BJ (cell line): ENCODE measurements at places on chromosomes 11 and 22. TPM values are rescaled to one million over a fixed set of nuclear protein-coding genes. Genes with fewer than 3 reads are reported as not detected.

- DNase-seq = peak; percentile 65
Measured at GRCh38 chr22:37501610-37502341, 15.6 kb upstream of the MFNG start.

- DNase-seq = no peak
Measured at GRCh38 chr11:95088946-95089619, 563 bp upstream of the ENDOD1 start.

DNA sequence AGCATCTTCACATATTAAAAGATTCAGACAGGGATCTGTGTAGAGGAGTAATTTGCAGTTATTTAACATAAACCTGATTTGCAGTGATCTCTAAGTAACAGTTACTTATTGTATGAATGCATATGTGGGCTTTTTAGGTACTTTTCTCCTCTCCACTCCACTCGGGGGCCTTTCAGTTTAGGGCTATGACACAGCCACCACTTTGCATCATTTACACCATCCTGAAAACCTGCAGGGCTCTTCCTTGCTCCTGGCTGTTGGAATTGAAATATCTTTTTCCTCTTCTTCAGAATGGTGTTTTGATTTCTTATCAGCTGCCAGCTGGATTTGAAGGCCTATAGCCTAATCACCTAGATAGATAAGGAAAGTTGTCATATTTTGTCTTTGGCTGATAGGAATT lies 580.8 kb downstream of the NELL1 start:
- DNase-seq = no peak

DNA sequence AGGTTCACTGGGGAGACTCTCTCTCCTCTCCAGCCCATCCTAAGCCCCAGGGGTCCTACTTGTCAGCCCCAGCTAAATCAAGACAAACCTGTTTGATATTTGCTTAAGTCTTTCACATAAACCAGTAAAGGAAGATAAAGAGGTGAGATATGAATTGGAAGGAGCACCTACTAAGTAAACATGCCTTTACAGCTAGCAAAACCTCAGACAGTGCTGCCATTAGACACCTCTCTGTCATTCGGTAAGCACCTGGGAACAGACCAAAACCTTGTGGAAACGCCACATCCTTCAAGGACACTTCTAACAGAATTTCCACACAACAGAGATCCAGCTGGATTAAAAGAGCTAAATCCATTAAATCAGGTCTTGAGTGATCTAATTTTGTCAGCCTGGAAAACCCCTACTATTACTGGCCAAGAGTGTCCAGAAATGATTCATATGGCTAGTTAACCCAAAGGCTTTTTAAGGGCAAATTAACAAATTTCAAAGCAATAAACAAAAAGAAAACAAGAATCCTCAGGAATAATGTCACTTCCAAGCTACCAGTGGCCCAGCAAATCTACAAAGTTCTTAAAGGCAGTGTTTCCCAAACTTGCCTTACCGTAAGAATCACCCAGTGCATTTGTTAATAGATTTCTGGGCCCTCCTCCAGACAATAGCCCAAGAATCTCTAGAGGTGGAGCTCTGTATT lies 2.4 kb downstream of the VPS37C start:
- DNase-seq = peak; percentile 67

DNA sequence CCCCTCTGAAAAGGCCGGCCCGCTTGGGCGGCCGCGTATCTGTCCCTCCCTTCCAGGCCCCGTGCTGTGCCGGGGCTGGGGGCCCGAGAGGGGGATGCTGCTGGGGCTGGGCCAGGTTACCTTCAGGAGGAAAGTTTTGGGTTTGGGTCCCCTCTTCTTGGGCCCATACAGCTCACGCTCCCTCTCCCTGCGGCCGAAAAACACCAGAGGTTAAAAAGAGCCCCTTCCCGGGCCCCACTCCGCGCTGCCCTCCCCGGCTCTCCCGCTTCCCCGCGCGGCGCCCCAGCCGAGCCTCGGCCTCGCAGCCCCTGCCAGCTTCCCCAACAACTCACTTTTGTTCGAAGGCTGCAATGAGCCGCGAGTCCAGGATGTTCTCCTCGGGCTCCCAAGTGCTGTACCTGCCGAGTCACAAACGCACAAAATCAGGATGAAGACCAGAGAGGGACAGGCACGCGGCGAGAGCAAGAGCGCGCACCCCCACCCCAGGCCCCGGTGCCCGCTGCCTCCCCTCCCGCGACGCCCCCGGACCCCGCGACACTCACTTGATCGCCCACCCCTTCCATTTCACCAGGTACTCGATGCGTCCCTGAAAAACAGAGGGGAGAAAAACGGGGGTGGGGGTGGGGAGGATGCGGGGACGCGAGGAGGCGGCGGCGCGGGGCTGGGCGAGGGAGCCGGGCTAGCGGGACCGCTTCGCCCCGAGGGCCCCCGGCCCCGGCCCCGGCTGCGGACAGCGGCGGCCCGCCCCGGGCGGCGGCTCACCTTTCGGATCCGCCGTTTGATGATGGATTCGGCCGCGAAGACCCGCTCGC lies 450 bp downstream of the CBX6 start:
- no peak for DNase-seq

DNA sequence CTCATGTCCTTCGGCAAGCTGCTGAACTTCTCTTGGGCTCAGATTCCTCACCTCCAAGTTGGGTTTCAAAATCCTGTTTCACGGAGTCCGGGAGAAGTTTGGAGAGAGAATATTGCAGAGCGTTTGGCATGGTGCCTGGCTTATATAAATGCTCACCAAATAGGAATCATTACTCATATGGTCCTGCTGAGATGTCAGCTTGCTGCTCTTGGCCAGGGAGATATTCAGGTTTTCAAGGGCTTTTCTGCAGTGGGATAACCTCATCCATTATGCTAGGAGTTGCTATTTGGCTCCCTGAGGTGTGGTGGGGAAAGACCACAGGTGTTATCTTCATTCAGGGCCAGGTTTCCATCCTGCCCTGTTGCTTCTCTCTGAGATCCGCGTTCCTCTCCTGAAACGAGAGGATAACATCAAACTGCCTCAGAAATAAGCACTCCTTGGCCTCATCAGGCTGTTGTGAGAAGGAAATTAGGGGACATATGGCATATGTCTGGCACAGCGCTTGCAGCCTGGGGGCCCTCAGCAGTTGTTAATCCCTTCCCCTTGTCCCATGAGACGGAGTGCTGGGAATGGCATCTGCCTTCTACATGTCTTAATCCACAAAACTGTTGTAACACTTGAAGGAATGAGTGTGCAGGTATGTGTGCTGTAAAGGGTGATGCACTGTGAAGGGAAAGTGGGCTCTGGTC lies 29.9 kb upstream of the ACER3 start:
- no peak for DNase-seq

DNA sequence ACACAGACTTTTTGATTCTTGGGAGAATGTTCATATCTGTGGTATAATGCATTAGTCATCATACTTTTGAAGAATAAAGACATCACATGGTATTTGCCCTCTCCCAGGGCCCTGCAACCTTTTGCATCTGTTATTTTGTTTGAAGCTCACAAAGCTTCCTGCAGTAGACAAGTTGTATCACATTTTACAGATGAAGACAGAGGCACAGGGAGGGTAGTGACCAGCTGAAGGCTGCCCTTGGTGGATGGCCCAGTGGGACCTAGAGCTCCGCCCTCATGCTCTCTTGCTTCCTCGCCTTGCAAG lies 66.4 kb downstream of the UBASH3B start:
- DNase-seq = peak; percentile 66

DNA sequence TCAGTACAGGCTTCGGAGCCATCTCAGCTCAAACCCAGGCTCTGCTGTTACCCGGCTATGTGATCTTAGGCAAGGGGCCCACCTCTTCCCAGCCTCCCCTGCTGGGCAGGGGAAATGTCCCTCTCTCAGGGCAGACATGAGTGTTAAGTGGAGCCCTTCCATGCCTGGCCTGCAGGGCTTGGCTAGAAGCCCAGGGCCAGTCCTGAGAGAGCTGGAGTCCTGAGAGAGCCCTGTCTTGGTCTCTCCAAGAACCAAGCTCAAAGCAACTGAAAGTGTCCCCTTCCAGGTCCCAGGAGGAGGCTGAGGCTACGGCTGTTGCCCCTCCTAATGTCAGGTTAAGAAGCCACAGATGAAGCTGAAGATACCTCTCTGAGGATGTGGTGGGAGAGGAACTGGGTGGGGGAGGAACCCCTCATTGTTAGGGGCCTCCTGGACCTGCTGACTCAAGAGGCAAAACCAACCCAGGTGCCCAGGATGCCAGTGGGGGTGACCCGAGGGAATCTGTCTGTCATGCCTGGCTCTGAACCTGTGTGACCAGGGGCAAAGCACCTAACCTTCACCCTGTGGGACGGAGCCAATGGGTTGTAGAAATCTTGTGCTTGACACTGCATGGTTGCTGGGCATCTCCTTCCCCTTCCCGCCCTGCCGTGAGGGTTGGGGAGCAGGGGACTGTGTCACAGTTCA lies 4.2 kb downstream of the ZP1 start:
- no peak for DNase-seq

GRCh38 chr11:46342239-46342638 lies 5.0 kb upstream of the DGKZ start:
- no peak for DNase-seq

DNA sequence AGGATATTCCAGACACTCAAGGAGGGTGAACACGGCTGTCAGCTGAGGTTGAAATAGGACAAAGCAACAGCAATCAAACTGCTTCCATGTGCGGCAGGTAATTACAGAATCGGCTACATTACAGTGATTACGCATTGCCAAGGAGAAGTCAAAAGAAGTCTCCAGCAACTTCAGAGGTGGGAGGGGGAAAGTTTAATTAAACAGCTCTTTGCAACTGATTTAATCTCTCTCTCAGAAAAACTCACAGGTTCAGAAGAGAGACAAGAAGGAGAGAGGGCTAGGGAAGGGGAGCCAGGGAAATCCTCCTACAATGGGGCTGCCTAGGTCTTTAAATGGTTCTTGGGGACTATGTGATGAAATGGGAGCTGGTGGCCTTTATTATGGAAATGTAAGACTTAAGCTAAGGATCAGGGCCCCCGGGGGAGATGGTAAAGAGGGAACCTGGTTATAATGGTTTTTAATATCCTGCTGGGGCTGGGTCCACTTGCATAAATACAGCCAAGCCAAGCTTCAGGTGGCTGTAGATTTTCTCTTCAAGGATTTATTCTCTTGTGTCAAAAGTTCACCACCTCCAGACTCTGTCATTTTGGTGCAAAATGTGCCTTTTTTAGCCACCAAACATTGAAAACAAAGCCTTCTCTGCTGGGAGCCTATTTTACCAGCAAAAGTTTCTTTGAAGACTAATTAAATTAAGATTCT lies 354.7 kb upstream of the NARS2 start:
- DNase-seq = no peak

GLYAT gene
- not detected in 2 replicates for polyA plus RNA-seq

SSTR3 gene
- polyA plus RNA-seq = not detected in 2 replicates

GRCh38 chr22:23581260-23581650 lies 1.2 kb upstream of the IGLL1 start:
- DNase-seq = no peak

DNA sequence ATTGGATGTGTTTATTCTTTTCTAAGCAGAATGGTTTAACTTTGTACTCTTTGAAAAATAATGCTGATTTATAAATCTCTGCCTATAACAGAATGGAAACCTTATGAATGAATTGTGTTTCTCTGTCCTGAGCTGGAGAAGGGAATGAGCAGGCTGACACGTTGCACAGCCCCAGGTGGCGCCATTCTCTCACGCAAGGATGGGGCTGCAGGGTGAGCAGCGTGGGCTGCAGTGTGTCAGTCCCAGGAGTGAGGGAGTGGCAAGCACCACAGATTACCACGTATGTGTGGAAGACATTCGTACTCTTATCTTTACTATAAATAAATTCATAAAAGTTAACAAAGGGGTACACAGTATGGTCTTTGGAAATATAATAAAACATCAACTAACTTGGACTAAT lies 33.4 kb downstream of the FDX1 start:
- no peak for DNase-seq

CABP4 gene
- not detected in 2 replicates for polyA plus RNA-seq

- no peak for DNase-seq
Measured at GRCh38 chr22:35615156-35615555, 2.0 kb downstream of the MB start.

DNA sequence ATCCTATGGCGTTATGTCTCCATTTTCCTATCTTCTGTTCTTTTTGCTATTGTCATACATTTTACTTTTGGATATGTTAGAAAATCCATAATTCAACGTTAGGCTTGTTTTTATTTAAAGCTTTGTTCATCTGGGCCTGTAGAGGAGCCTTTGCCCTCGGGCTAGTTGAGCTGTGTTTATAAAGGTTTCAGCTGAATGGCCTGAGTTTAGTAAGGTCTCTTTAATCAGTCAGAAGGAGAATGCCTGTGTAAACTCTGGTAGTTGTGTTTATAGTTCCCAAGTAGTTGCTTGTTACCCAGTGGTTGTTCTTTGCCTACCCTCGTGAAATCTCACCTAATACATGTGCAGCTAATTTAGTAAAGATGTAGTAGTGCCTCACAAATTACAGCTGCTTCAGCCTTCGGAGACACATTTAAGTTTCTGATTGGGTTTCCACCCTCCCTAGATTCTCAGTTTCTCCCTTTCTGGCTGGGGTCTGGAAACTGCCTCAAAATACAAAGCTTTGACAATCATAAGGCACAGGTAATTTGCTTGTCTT lies 33.1 kb downstream of the MTMR3 start:
- no peak for DNase-seq

DNA sequence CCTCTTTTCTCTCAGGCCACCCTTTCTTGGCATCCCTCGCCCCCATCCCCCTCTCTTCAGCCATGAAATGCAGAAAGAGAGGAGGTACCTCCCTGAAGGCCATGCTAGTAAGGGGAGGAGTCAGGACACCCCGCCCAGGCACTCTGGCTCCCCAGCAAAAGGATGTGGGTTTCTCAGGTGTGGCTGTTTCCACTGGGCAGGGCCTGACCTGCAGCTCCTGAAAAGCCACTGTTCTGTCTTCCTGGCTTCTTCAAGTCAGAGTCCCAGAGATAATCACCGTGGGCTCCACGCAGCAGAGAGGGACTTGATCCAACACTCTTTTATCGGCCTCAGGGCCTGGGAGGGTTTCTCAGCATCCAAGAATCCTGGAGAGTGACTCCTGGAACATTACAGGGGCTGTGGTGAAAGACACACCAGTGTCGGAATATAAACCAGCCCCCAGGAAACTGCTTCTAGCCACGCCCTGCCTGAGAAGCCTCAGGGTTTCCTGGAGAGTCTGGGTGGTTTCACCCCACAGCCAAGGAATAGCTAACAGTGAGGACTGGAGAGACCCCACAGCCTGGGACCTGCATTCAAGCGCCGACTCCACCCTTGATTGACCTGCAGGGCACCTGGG lies 45.7 kb upstream of the TSPAN18 start:
- no peak for DNase-seq

IL18BP gene
- polyA plus RNA-seq = 2.5 and 3.2 TPM in 2 replicates

DNA sequence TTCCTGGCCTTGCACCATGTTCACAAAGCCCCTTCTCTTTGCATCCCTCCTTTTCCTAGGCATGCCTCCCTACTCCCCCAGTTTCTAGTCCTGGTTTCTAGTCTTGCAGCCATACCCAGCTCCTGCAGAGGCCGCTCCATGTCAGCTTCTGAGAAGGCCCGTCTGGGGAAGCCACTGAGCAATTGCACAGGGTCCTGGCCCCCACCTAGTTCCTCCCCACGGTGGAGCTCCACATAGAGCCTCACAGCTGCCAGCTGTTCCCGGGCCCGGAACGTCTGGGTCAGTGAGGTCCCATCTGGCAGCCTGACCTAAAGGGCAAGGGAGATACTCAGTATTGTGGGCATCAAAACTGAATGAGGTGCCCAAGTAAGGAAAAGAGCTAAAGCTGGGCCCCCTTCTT lies 2.2 kb downstream of the UBXN1 start:
- DNase-seq = no peak

GRCh38 chr11:115193914-115194801 lies 310.1 kb downstream of the CADM1 start:
- DNase-seq = no peak

LAYN gene
- polyA plus RNA-seq = 253 and 302 TPM in 2 replicates

- no peak for DNase-seq
Measured at GRCh38 chr11:15968461-15969130, 387.8 kb downstream of the SOX6 start.
